A549 treated with GW870086 at 1 μM for 4 hours (cell line): ENCODE measurements at places on chromosomes 1 and 21. TPM values are rescaled to one million over a fixed set of nuclear protein-coding genes. Genes with fewer than 3 reads are reported as not detected.

FAM163A gene
- total RNA-seq, result not detected in 5 replicates

TMEM200B gene
- total RNA-seq, result 0.08 to 0.25 TPM (median 0.14 TPM) in 5 replicates

PGLYRP3 gene
- not detected in 5 replicates for total RNA-seq

RAVER2 gene
- total RNA-seq, result 4.1 to 5.5 TPM (median 4.9 TPM) in 5 replicates

RIMKLA gene
- 0.27 to 1.0 TPM (median 0.76 TPM) in 5 replicates for total RNA-seq

DISP3 gene
- 0.13 to 0.41 TPM (median 0.20 TPM) in 5 replicates for total RNA-seq

GLRX2 gene
- 43.6 to 51.9 TPM (median 46.9 TPM) in 5 replicates for total RNA-seq

TNFSF4 gene
- total RNA-seq, result 0.06 to 0.09 TPM (median 0.09 TPM) in 4 of 5 replicates, not detected in the other

TPR gene
- total RNA-seq, result 38.9 to 46.4 TPM (median 44.4 TPM) in 5 replicates

PROK1 gene
- total RNA-seq, result not detected in 5 replicates

LENEP gene
- 0.23 TPM in 1 of 5 replicates, not detected in the others for total RNA-seq

CYP4B1 gene
- not detected in 5 replicates for total RNA-seq

RGS18 gene
- total RNA-seq, result not detected in 5 replicates

ICOSLG gene
- 3.7 to 5.0 TPM (median 4.4 TPM) in 5 replicates for total RNA-seq

P3H1 gene
- 27.5 to 34.3 TPM (median 31.6 TPM) in 5 replicates for total RNA-seq

TCP10L gene
- total RNA-seq, result 0.82 to 1.2 TPM (median 1.1 TPM) in 5 replicates
